GM03348 (cell line): ENCODE measurements at places on chromosomes 7 and 10.

GRCh38 chr7:78702770-78703169 is 750.7 kb downstream of the MAGI2 start:
- DNase-seq, result peak; percentile 63

- DNase-seq, result no peak
Observed at GRCh38 chr10:132432176-132432540, 35.2 kb downstream of the PWWP2B start.

GRCh38 chr7:2851497-2851896 is 7.4 kb upstream of the GNA12 start:
- no peak for DNase-seq

GRCh38 chr10:130263289-130263688 is 127.1 kb downstream of the GLRX3 start:
- DNase-seq, result no peak

DNA sequence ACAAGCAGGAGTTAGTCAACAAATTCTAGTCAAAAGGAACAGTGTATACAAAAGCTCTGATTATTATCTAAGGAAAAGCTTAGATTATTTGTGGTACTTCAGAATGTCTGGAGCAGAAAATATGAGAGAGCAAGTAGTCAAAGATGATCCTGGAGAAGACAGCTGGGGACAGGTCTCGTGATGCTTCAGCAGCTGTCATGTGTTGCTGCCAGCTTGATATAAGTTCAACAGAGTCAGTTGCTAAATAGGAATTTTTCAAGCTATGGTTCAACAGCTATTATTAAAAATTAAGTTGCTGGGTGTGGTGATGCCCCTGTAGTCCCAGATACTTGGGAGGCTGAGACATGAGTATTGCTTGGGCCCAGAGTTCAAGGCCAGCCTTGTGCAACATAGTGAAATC is 240.0 kb upstream of the RHOBTB1 start:
- DNase-seq, result no peak

GRCh38 chr10:71247414-71247705 is 35.0 kb downstream of the UNC5B start:
- no peak for DNase-seq

GRCh38 chr7:48337012-48337621 is 165.9 kb downstream of the ABCA13 start:
- peak; percentile 64 for DNase-seq

- no peak for DNase-seq
Observed at GRCh38 chr7:95324431-95324830, at the start of gene PON1. PON1 (minus strand) TSS chr7:95324532; CDS start chr7:95324475, 57 bp downstream.

DNA sequence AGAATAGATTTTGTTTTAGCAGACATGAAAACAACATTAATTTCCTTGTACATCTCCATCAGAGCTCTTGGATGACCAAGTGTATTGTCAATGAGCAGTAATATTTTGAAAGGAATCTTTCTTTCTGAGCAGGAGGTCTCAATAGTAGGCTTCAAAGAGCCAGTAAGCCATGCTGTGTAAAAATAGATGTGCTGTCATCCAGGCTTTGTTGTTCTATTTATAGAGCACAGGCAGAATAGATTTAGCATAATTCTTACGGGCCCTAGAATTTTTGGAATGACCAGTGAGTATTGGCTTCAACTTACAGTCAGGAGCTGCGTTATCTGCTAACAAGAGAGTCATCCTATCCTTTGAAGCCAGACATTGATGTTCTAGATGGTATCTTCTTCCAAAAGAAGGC is 19.0 kb downstream of the MINPP1 start:
- no peak for DNase-seq

- no peak for DNase-seq
Observed at GRCh38 chr7:11300241-11300640, 326.6 kb downstream of the PHF14 start.

DNA sequence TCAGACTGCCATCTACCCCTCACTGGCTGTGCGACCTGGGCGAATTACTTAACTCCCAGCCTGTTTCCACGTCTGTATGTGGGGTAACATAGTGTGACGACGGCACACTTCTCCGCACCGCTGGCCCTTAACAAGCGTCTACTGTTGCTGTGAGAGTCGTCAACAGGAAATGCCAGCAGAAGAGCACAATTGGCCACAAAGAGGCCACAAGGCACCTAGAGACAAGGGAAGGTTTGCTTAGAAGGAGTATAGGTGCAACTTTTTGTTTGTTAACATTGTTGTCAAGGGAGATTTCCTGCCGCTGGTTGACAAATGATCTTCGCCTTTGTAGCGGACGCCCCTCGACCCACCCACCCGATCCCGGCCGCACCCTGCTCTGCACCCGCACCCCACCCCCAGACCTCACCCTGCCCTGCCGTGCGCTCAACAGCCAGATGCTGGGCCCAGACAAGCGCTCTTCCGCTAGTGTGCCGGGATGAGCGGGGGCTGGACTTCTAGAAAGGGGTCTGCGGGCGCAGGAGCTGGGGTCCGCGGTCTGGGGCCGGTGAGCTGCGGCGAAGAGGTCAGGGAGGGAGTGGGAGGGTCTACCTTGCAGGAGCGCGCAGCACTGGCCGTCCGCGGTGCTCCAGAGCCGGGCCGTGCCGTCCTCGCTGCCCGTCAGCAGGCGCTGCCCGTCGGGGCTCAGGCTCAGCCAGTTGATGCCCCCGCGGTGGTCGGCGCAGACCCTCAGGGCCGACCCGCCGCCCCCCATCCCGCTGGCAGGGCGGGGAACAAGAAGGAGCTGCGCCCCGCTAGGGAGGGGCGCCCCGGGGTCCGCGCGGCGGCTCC is 785 bp downstream of the WDR86 start:
- DNase-seq, result no peak

GRCh38 chr7:142308326-142308725 is 50.5 kb upstream of the PRSS58 start:
- DNase-seq, result no peak

DNA sequence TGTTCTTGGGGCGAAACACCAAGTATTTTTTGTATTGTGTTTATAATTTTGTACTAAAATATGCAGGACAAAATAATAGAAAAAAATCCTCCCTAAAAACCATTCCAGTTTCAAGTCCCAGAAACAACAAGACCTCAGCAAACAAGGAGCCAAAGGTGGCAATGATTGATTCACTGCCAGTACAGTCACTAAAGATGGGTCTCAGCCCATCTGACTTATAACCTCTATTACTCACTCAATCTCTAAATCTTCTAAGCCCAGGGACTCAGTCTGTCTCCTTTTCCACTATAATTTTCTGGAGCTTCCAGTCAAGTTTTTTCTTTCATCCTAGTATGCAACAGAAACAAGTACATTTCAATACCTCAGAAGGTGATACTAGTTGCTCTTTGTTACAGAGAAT is 33.3 kb downstream of the SNX13 start:
- no peak for DNase-seq

DNA sequence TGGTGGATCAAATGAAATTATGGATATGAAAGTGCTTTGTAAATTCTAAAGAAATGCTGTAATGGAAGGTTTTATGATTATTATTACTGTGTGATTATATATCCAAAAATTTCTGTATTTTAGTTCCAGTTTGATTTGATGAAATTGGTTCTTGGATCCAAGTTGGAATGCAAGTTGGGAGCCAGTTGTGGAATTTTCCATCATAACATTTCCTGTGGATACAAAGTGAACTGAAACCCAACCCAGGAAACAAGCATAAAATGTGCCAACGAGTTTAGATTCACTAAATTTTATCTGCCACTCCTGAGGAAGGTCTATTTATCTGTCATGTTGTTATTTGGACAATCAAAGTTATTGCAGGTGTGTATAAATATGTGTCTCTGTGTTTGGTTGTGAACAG is 131.4 kb upstream of the MDFIC start:
- DNase-seq, result peak; percentile 10

DNA sequence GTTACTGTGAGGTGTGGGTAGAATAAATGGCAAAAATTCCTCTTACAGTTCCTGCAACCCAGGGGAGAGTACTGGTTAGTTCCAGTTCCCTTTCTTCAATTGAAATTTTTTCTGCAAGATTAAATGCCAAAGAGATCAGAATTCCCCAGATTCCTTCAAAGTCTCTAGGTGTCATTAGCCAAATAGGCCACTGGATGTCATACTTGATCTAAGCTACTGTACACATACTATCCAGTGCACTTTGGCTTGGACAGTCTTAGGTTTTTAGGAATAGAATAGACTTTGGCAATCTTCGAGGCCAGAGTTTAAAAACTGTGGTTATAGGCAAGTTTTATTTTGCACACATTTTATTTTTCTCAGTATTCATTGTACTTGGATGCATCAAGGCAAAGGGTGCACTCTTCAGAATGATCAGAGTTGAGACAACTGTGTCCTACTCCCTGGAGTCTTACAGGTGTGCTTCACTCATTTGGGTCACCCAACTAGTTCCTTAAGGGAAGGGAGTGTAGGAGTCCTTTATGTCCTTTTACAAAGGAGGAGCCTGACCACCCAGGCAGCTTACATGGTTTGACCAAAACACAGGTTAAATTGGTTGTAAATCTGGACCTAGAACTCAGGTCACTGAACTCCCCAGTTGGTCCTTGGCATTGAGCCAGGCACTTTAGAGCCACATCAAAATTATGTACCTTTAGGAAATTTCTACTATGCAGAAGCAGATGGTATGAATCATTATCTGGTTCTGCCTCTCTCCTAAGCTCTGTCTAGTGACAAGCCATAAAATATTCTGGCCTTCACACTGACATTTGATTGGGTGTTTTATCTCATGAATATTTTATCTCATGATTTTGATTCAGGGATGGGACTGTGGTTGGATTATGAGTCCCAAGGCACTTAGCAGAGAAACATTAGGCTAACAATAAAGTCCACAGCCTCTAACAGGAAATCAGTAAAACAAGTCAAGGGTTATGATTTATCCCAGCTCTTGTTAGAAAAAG is 49.5 kb downstream of the ASAH2B start:
- peak; percentile 67 for DNase-seq

GRCh38 chr7:158282461-158283001 is 305.1 kb downstream of the PTPRN2 start:
- DNase-seq, result no peak

DNA sequence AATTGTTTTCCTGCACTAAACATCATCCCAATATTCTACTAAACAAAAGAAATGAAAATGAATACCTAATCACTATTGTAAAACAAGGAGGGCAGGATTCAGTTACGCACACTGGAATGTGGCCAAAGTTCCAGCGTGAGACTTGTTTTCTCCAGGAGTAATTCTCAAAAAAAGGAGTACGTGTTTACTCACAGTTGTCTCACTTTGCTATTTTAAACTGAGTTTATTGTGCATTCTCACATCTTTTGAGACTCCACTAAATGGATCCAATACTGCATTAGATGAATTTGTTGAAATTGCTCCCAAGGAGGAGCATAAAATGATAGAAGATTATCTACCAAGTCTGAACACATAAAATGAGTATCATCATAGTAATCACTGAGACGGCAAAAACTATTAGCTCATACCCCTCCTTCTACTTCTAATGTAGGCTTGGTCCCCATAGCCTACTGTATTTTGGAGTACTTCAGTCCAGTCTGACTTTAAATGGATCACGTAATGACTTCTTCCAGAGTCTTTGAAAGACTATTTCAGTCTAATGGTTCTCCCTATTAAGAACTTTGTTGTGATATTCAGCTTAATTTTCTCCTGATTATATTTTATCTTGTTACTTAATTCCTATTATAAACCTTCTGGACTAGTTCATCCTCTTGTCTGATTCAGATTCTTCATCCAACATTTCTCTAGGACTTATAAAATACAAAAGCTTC is 3.8 kb downstream of the GRM3 start:
- no peak for DNase-seq

DNA sequence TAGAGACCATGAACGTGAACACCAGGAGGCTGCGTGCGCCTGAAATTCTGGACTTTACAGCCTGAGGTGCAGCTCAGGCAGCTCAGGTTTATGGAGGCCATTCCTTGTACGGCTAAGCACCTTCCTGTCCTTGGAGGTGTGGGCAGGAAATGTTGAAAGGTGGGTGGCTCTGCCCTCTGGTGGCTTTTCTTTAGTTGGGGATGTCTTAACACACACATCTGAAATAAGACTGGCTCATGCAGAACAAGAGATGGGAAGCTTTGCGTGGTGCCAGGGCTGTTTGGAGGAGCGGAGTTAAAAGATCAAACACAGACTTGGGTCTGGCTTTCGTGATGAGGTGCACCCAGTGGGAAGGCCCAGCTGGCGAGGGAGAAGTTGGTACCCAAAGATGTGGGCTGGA is 64.1 kb downstream of the DOCK1 start:
- DNase-seq, result no peak

DNA sequence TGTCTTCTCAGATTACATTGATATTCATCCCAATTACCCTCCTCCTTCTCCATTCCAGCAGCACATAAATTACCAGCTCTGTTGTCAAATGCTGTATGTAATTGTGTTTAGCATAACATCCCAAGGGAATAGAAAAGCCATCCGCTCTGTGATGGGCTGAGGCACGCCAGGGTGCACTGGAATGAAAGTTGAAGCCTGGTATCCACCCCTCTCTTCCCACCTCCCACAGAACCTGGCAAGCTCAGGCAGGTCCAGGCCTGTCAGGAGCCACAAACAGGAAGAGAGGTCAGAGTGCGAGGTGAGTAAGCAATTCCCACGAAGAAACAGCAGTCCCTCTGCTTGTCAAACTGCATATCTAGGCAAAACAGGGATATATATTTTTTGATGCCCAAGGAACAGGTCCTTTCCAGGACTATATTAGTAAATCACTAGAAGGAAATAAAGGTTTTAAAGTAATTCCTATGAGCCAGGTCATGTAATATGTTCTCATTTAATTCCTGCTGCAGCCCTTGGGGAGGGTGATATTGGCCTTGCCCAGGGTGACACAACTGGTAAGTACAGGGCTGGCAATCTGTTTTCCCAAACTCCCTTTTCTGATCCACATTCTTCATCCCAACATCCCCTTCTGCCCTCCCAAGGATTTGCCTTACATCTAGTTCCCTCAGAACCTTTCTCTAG is 155.6 kb upstream of the GHITM start:
- DNase-seq, result no peak

GRCh38 chr7:150368884-150369747 is 494 bp downstream of the REPIN1 start:
- DNase-seq, result peak; percentile 85

DNA sequence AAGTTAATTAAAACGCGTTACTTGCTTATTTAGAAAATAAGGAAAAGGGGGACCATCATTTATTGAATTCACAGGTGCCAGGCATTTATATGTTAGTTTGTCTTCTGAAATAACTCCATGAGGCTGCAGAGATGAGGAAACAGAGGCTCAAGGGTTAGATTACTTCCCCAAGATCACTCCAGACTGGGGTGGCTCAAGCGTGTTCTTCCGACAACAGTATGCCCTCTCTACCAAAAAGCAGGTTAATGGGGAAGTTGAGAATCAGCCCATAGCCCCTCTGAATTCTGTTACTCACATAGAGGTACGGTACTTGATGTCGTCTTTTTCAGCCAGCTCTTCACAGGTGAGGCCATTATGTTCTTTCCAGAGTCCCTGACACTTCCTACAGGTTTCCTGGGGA is 129.3 kb downstream of the RNF216 start:
- DNase-seq, result no peak

DNA sequence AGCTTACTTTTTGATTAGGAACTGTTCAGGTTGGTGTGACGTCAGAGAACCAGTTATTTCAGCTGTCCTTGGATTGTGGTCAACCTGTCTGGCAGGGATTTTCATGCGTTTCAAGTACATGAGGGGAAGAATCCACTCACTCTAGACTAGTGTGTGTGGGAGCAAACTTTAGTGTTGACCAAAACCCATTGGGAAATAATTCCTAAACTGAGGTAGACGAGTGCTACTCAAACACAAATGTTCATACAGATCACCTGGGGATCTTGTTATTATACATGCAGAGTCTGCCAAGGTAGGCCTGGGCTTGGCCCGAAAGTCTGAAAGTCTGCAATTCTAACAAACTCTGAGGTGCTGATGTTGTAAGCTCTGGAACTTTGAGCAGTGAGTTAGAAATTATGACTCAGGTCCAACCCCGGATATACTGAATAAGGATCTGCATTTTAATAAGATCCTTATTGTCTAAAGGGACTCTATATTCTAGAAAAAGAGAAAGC is 111.1 kb upstream of the CREB5 start:
- DNase-seq, result peak; percentile 36
